ENCODE measurements at places on chromosomes 13 and 19. TPM values are rescaled to one million over a fixed set of nuclear protein-coding genes. Genes with fewer than 3 reads are reported as not detected.

Gene MAB21L1
- 0.20 TPM for polyA plus RNA-seq

Gene ZNF177
- 10.2 TPM for polyA plus RNA-seq

Gene ONECUT3
- polyA plus RNA-seq, result not detected

Gene ZNF132
- 2.5 TPM for polyA plus RNA-seq
